CD4-positive, alpha-beta T cell (primary cell): ENCODE measurements at places on chromosomes 12 and 14. TPM values are rescaled to one million over a fixed set of nuclear protein-coding genes. Genes with fewer than 3 reads are reported as not detected.

- no peak for DNase-seq
Measured at GRCh38 chr12:47141459-47141858, 61.7 kb upstream of the AMIGO2 start.

DNA sequence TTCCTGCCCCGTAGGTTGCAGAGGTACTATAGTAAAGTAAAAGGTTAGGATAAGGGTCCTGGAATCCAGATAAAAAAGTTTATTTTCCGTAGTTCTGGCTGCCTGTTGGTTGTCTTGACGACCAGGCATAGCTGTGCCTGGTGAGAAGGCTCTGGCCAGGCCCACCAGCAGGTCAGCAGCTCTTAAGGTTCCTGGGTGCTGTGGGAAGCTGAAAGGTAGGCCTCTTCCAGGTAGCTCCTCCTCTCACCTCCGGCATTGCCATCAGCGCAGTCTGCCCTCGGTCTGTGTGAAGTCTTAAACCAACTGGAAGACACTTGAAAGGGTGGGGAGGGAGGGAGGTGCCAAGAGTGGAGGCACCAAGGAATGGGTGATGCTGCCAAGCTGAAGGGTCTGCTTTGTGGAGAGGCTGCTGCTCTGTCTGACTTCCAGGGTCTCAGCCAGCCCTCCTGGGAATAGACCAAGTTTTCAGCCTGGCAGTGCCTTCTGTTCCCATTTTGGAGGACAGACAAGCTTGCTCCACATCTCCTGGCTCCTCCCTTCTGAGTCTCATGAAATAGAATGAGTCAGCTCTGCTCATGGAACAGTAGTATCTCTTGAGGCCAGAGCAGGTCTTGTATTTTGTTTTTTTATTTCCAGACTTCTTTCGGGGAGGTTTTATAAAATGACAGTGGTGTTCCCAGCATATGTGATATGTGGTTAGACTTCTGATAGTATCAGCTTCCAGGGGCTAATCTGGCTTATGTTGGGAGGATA is 5.2 kb upstream of the ACADS start:
- no peak for DNase-seq

- no peak for DNase-seq
Measured at GRCh38 chr12:47721431-47721973, 3.8 kb downstream of the ENDOU start.

GRCh38 chr12:82554529-82554928 is 132.2 kb upstream of the TMTC2 start:
- no peak for DNase-seq

GRCh38 chr12:56635806-56636674 is 5.9 kb upstream of the BAZ2A start:
- DNase-seq, result peak; percentile 77

- DNase-seq, result no peak
Measured at GRCh38 chr14:24418492-24418873, 11.0 kb downstream of the CBLN3 start.

DNA sequence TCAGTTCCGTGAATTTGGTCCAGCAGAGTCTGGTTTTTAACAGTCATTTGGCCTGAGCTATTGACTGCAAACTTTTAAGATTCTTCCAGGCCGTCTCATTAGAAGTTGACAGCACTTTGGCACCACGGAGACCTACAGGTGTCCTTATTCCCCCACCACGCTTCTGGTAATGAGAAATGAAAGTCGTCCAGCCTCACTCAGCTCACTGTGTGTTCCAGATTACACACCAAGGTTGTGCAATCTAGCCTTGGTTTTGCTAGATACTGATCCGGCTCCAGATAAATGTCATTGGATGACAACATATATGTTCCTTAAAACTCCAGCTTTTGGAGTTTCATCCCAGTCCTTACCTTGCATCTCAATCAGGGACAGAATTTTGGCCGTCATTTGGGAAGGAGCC is 210.4 kb downstream of the CHST11 start:
- DNase-seq, result no peak

GRCh38 chr12:69440016-69440415 is 30.2 kb upstream of the FRS2 start:
- DNase-seq, result no peak

DNA sequence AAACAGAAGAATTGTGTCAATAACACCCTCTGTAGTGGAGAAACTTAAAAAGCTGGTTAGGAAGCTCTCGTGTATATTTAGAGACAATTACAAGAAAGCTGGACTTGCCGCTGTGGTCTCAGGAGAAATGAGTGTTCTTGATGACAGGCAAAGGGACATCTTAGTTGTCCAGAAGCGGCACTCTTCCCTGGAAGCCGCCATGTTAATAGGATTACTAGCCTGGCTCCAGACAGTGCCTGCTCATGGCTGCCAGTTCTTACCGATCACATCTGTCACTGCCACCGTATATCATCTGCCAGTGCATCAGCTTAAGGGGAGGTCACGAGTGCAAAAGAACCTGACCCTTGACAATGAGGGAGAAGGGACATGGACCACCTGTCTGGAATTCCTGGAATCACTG is 48.9 kb downstream of the C14orf132 start:
- DNase-seq, result no peak

GRCh38 chr14:22552001-22552826 is 36.8 kb downstream of the DAD1 start:
- DNase-seq, result no peak

PRB2 gene
- not detected for total RNA-seq

RNF41 gene
- total RNA-seq, result 28.0 TPM

OR4K1 gene
- not detected for total RNA-seq

CACNA1C gene
- total RNA-seq, result 0.05 TPM

TEX52 gene
- total RNA-seq, result not detected

TSHR gene
- total RNA-seq, result not detected
